ENCODE measurements at places on chromosomes 3 and 15. TPM values are rescaled to one million over a fixed set of nuclear protein-coding genes. Genes with fewer than 3 reads are reported as not detected.
A peak's percentile ranks its signal among the peaks of the same experiment; 100 is the strongest.

- no peaks in the 10 kb centered on the region for H3K4me1 ChIP-seq
- DNase-seq, result no peak
- H3K27ac ChIP-seq, result no peak overlapping the region
- H3K36me3 ChIP-seq, result no peaks in the 10 kb centered on the region
- no peak overlapping the region for H3K4me3 ChIP-seq
Observed at GRCh38 chr3:175192536-175192935, 333.4 kb downstream of the NAALADL2 start.

- H3K36me3 ChIP-seq, result no peaks in the 10 kb centered on the region
- no peak overlapping the region for H3K27ac ChIP-seq
- peaks cover 5% of the 10 kb centered on the region for H3K27me3 ChIP-seq
- no peak overlapping the region for H3K4me3 ChIP-seq
- no peaks in the 10 kb centered on the region for H3K4me1 ChIP-seq
- DNase-seq, result no peak
Observed at GRCh38 chr15:70602834-70603560, 160.4 kb downstream of the UACA start.

GRCh38 chr3:41198526-41198925, 779 bp upstream of the CTNNB1 start:
- H3K4me3 ChIP-seq, result peak overlapping the region; percentile 84
- DNase-seq, result no peak
- peaks cover 29% of the 10 kb centered on the region for H3K4me1 ChIP-seq

GRCh38 chr15:37638691-37639090, 295.7 kb upstream of the TMCO5A start:
- no peaks in the 10 kb centered on the region for H3K36me3 ChIP-seq
- no peaks in the 10 kb centered on the region for H3K4me1 ChIP-seq
- no peak overlapping the region for H3K27ac ChIP-seq
- H3K4me3 ChIP-seq, result no peak overlapping the region
- DNase-seq, result no peak
- no peaks in the 10 kb centered on the region for H3K27me3 ChIP-seq

DNA sequence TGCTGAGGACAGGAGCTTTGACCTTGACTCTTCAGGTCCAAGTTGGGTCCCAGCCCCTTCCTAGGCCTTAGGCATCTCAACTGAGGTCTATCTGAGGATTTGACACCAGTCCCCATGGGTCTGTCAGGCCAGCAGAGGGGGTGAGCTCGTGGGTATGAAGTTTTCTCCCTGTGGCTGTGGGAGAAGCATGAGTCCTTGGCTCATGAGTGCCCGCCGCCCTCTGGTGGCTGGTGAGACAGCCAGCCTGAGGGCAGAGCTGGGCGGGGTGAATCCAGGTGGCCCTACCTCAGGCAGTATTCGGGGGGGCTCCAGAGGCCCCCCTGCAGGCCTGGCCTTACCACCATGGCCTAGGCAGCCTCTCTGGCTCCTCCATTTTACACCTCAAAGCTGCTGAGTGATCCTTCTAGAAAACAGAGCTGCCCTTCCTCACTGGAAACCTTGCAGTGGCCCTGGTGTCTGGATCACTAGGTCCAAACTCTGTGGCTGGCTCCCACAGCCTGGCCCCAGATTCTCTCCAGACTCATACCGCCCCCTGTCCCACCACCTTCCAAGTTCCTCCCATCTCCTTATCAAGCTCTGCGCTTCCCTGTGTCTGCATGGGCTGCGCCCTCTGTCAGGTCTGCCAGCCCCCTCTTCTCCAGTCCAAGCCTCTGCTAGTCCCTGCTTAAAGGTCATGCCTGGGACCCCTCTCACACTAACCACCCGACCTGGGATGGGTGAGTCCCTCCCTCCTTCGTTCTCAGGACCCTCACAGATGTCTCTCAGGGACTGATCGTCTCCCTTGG, 16.1 kb downstream of the SH2D7 start:
- peaks cover 50% of the 10 kb centered on the region for H3K4me1 ChIP-seq
- no peaks in the 10 kb centered on the region for H3K36me3 ChIP-seq
- H3K27me3 ChIP-seq, result no peaks in the 10 kb centered on the region
- H3K4me3 ChIP-seq, result no peak overlapping the region

GRCh38 chr15:81336568-81336967, 12.6 kb upstream of the STARD5 start:
- H3K4me3 ChIP-seq, result no peak overlapping the region
- H3K36me3 ChIP-seq, result no peaks in the 10 kb centered on the region
- DNase-seq, result no peak
- H3K4me1 ChIP-seq, result no peaks in the 10 kb centered on the region
- H3K27me3 ChIP-seq, result peaks cover 9% of the 10 kb centered on the region

GRCh38 chr3:57160076-57160764, 4.9 kb downstream of the IL17RD start:
- H3K4me3 ChIP-seq, result no peak overlapping the region
- no peak for DNase-seq
- H3K27me3 ChIP-seq, result peaks cover 57% of the 10 kb centered on the region
- H3K36me3 ChIP-seq, result peaks cover 2% of the 10 kb centered on the region
- peaks cover 15% of the 10 kb centered on the region for H3K4me1 ChIP-seq
- no peak overlapping the region for H3K27ac ChIP-seq

DNA sequence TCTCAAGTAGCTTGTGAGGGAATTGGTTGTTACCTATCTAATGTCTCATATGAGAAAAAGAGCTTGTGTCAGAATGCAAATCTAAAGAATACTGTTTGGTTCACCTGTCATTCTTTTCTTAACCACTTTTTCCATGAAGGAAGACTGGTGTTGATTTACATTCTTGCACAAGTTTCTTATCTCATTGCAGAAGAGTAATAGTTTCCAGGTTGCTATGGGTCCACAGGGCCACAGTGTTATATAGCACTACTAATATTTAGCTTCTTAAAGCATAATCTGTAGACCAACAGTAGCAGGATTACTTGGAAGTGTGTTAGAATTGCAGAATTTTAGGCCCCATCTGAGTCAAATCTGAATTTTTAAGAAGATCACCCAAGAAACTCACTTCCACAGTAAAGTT, 697.5 kb downstream of the GBE1 start:
- no peak overlapping the region for H3K27ac ChIP-seq
- H3K36me3 ChIP-seq, result no peaks in the 10 kb centered on the region
- no peak for DNase-seq

DNA sequence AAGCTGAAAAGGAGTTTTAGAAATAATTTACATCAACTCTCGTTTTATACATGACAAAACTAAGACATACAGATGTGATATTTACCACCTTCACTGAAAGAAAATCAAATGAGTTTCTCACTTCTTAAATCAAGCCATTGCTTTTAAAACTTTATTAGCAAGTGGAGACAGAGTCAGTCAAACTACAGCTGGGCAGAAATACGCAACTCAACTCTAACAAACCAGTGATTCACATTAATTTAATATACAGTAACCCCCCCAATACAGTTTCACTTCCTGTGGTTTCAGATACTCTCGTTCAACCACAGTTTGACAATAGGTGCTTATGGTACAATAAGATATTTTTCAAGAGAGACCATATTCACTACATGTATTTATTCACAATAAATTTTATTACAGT, 477.1 kb downstream of the MAGI1 start:
- H3K4me1 ChIP-seq, result no peaks in the 10 kb centered on the region
- no peak for DNase-seq
- no peak overlapping the region for H3K27ac ChIP-seq
- no peaks in the 10 kb centered on the region for H3K27me3 ChIP-seq

GRCh38 chr15:49844390-49844789, 223.5 kb downstream of the DTWD1 start:
- H3K4me1 ChIP-seq, result peaks cover 6% of the 10 kb centered on the region
- H3K27ac ChIP-seq, result no peak overlapping the region
- H3K4me3 ChIP-seq, result no peak overlapping the region

TMEM207 gene
- total RNA-seq, result not detected

CERS3 gene
- total RNA-seq, result 0.54 TPM
